ENCODE measurements at places on chromosomes 3 and 15.

- DNase-seq, result no peak
Observed at GRCh38 chr15:68463996-68464395, 32.0 kb upstream of the ITGA11 start.

GRCh38 chr3:3827111-3827510 lies 27.9 kb downstream of the LRRN1 start:
- DNase-seq, result no peak

DNA sequence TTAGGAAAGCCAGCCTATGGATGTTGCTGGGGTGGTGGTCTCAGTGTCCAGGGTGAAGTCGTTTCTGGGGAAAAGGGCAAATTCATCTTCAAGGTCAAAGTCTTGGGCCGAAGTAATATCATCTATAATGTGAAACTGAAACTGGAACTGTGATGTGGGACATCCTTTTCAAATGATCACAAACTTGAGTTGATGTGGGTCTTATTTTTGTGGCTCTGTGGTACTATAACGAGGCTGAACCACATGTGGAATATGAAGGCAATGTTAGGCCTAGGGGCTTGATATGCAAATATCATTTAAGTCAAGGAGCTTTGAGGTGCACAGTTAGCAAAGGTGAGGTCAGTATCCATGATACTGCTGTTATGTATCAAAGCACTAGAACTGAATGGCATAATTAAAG lies 1.5 kb upstream of the CD200R1L start:
- DNase-seq, result no peak

DNA sequence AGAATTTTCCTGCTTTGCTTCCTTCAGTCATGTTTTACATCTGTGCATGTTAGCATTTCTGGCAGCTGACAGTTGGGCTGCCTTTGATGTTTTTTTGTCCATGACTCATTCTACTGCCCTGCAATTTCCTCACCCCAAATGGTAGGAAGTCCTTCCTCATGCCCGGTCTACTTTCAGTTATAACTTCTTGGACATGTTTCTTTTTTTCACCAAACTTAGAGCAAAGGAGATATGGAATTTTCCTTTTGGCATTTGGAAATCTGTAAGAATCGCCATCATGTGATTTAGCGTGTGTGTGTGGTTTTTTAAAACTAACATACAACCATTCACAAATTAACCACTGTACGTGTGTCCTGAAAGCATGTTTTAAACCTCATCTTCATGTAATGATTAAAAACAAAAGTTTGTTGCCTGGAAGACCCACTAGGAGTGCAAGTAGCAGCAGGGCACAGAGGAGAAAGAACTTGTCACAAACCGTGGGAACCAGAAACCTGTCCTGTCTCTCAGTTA lies 430.7 kb upstream of the CFAP20DC start:
- DNase-seq, result no peak

DNA sequence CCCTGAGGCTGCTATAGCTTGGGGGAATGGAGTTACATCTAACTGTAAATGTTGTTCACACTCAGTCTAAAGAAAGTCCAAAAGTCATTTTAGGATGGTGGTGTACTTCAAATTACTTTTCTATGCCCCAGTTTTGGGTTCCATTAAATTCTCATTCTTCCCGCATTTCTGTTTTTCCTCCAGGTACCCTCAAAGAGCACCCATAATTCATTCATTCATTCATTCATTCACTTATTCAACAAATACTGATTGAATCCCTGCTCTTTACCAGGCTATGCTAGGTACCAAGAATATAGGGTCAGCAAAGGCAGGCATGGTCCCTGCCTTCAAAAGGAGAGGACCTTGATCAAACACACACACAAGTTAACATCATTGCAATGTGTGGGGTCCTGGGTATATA lies 76.1 kb downstream of the CCNL1 start:
- no peak for DNase-seq

- no peak for DNase-seq
Observed at GRCh38 chr3:157310329-157311052, 126.2 kb upstream of the PTX3 start.

DNA sequence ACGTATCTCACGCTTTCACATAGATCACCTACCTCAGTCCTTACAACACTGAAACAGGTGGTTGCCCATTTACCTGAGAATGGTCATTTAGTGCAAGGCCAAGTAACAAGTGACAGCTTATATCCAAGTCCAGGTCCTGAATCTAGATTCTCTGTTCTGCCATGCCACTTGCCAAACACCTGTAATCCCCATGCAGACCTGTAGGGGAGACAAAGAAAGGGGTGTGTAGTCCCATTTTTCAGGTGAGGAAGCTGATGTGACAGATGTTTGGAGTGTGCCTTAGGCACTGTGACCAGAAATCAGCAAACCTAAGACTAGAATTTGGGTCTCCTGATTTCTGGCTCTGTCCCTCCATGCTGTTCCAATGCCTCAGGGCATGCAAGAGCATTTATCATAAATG lies 12.7 kb downstream of the ZNF35 start:
- DNase-seq, result no peak

GRCh38 chr3:152376351-152377183 lies 107.8 kb downstream of the MBNL1 start:
- no peak for DNase-seq

- no peak for DNase-seq
Observed at GRCh38 chr3:169952045-169952444, 14.6 kb upstream of the SEC62 start.

DNA sequence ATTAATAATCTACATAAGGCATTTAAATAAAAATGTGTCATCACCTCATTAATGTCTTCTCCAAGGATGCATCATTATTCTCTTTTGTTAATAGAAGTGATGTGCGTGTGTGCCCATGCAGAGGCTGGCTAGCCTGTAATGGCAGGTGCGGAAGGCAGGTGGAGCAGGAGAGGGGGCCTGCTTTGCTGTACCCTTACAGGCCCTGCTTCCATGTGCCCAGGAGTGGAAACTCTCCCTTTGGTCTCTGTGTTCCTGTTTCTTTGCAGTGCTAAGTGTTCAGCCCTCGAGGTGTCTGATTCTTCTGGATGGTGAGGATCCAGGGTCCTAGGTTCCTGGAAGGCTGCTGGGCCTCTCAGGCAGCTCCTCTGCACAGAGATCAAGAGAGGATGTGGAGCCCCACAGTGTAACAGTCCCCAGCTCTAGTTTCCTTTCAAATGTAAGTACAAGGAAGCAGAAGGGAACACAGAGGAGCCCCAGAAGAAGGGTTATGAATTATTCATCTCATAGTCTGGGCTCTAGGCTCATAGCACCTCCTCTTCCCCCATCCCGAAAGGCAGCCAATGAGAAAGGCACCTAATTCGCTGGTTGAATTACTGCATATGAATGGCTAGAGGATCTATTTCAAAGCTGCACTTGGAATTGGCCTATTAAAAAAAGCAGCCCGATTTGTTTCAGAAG lies 39.2 kb upstream of the AGBL1 start:
- no peak for DNase-seq

GRCh38 chr15:95975212-95975611 lies 355.3 kb upstream of the NR2F2 start:
- no peak for DNase-seq

DNA sequence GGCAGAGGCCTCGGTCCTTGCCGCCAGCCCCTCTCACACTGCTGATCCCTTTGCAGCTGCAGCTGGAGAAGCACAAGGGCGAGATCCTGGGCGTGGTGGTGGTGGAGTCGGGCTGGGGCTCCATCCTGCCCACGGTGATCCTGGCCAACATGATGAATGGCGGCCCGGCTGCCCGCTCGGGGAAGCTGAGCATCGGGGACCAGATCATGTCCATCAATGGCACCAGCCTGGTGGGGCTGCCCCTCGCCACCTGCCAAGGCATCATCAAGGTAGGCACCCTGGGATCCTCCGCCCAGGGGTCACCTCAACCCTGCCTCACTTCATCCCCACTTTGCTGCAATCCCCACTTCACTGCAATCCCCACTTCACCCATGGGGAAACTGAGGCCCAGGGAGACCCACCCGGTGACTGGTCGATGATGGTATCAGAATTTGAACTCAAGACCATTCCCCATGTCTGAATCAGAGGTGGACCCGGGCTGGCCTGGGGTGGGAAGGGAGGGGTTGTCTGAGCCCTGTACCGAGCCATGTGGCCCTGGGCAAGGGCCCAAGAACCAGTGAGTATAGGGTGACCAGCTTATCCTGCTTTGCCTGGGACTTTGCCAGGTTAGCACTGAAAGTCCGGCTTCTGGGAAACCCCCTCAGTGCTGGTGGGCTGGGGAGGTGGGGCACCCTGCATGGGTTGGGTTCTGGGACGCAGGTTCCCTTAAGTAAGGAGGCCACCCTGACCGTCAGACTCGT lies 162.9 kb downstream of the NSMCE3 start:
- DNase-seq, result no peak

DNA sequence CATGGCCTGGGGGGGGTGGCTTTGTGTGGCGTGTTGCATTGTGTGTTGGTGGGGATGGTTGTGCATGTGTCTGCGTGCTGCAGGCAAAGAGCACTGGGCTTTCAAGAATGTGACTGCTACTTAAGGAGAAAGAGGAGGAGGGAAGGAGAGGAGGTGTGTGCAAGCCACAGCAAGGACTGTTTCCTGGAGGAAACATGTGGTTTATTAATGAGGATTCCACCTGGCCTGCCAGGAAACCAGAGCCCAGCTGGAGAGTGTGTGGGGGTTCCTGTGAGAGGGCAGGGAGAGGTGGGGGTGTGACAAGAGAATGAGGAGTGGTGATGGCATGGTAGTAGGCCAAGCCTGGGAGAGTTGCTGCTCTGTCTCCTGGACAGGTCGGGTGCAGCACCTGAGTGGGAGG lies 258.1 kb upstream of the ROPN1 start:
- DNase-seq, result no peak

GRCh38 chr15:72890043-72890442 lies 106.5 kb upstream of the ADPGK start:
- no peak for DNase-seq

GRCh38 chr15:44157679-44158078 lies 37.4 kb downstream of the FRMD5 start:
- no peak for DNase-seq

- DNase-seq, result no peak
Observed at GRCh38 chr3:152121270-152121636, 147.5 kb upstream of the MBNL1 start.

DNA sequence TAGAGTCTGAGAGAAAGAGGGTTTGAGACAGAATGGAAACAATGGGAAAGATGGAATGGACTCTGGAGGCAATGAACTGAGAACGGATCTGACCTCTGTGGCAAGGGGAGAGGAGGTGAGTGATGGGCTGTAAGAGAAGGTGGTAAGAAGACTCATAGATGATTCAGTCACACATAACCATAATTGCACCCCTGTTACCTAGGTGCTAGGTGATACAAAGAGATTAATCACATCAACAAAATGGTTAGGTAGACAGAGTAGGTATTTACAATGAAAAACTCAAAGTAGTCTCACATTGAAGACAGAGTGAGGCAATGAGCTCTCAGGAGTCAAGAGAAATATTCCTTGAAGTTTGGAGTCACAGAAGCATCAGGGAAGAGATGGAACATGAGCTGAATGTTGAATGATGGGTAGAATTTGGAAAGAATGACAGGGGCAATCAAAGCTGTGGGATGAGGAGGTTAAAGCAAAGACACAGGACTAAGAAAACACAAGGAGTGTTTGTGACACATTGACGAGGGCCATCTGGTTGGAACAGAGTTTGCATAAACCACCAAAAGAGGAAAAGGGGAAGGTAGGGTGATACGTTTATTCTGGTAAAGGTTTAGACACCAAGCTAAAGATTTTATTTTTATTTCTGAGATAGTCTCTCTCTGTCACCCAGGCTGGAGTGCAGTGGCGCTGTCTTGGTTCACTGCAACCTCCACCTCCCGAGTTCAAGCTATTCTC lies 32.7 kb downstream of the MME start:
- no peak for DNase-seq

DNA sequence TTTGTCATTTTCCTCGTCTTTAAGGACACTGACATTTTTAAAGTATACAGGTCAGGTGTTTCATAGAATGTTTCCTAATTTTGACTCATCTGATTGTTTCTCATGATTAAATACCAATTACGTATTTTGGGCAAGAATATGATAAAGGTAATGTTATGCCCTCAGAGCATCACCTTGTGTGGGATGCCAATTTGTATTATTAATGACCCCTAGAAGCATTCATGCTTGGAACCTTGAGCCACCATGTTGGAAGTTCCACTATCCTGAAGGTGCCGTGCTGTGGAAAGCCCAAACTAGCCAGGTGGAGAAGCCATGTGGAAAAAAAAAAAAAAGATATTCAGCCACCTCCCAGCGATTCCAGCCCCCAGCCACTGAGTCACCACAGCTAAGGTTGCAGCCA lies 19.1 kb upstream of the B4GALT4 start:
- no peak for DNase-seq

- no peak for DNase-seq
Observed at GRCh38 chr3:171218069-171218468, 191.5 kb upstream of the SLC2A2 start.

DNA sequence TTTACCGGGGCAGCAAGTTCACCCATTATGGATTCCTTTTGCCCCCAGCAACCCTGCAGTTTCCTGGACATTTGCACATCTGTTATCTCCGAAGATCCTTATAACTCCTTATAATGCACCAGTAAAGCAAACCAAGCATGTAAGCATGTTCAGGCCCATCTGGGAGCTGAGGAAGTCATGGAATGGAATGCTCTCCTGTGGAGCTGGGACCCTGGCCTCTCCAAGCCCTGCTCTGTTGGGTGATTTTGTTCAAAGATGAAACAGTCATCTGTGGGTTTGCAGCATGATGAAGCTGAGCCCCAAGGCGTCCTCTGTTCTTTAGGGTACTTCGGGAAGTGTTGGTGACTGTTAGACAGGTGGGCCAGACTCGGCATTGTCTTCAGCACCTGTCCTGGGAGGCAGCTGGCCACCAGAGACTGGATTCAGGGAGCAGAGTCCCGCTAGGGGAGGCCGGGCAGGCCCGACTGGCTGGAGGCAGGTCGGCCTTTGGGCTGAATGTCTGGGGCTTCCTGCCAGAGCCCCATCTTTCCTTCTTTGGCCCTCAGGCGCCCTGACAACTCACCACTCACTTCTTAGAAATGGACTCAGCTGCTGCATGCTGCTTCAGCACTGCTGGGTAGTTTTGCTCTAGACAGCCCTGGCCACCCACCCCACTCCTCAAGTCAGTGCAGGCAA lies 3.9 kb downstream of the DNAH1 start:
- DNase-seq, result no peak

- no peak for DNase-seq
Observed at GRCh38 chr3:140995881-140996280, 54.2 kb downstream of the SLC25A36 start.

DNA sequence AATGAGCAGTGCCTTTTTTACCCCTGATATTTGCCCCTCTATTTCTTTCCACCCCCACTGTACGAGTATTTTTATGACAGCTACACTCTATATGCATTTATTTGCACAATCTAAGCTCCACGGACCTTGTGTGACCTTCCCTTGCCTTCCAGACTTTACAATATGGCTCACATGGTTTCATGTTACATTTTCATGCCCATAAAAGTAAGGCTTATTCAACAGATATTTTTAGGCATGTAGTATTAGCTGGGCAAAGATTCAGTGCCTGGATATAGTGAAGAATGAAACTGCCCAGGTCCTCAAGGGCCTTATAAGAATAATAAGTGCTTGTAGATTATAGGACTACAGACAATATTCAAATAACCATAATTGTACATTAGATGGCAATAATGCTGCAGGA lies 481.9 kb upstream of the CNTN4 start:
- no peak for DNase-seq

GRCh38 chr3:3015185-3016089 lies 94.7 kb downstream of the IL5RA start:
- DNase-seq, result no peak

- no peak for DNase-seq
Observed at GRCh38 chr3:29764603-29765254, 483.9 kb downstream of the RBMS3 start.
